Stimulated activated CD8-positive, alpha-beta memory T cell treated with anti-CD3 and anti-CD28 coated beads, Interleukin-7, amount 100 ng/mL, for 48 hours (primary cell): ENCODE measurements at places on chromosomes 6 and 20.

DNA sequence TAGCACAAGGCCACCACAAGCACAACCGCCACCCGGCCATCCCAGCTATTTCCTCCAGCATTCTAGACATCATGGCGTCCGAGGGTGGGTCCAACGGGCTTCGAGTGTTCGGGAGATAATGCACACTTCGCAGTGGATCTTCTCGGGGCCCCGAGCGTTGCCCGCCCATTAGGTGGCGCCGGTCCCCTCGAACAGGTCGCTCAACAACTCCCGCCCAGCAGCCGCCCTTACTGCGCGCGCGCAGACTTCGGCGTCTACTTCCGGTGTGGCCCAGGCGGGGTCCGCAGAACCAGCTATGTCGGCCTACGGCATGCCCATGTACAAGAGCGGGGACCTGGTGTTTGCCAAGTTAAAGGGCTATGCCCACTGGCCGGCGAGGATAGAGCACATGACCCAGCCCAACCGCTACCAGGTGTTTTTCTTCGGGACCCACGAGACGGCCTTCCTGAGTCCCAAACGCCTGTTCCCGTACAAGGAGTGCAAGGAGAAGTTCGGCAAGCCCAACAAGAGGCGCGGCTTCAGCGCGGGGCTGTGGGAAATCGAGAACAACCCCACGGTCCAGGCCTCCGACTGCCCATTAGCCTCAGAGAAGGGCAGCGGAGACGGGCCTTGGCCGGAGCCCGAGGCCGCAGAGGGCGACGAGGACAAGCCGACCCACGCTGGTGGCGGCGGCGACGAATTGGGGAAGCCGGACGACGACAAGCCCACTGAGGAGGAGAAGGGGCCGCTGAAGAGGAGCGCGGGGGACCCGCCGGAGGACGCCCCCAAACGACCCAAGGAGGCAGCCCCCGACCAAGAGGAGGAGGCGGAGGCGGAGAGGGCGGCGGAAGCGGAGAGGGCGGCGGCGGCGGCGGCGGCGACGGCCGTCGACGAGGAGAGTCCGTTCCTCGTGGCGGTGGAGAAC, at the start of gene HDGFL1:
Gene HDGFL1, plus strand, starts transcription at position 286 of the 904 bp plus-strand sequence. Its CDS starts 10 bp downstream, at position 296.
- no peak for DNase-seq

DNA sequence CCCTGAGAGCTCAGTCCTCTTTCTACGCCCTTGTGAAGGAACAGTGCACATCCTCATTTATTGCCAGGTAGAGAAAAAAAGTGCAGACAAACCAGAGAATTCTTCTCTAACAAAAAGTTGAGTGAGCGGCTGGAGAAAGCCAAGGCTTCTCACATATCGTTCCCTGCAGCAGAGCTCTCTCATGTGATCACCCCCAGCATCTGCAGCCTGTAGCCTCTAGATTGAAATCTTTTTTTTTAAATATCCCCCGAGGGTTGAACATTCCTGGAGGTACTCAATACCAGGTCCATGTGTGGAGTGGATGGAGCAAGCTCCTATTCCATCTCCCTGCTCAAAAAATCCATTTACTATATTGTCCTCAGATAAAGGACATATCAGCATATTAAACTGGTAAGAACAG, 22.9 kb upstream of the ZNF133 start:
- no peak for DNase-seq

GRCh38 chr6:134196568-134197193, 121.2 kb downstream of the SGK1 start:
- DNase-seq = no peak

GRCh38 chr6:2871953-2872352, 30.3 kb upstream of the SERPINB1 start:
- no peak for DNase-seq

DNA sequence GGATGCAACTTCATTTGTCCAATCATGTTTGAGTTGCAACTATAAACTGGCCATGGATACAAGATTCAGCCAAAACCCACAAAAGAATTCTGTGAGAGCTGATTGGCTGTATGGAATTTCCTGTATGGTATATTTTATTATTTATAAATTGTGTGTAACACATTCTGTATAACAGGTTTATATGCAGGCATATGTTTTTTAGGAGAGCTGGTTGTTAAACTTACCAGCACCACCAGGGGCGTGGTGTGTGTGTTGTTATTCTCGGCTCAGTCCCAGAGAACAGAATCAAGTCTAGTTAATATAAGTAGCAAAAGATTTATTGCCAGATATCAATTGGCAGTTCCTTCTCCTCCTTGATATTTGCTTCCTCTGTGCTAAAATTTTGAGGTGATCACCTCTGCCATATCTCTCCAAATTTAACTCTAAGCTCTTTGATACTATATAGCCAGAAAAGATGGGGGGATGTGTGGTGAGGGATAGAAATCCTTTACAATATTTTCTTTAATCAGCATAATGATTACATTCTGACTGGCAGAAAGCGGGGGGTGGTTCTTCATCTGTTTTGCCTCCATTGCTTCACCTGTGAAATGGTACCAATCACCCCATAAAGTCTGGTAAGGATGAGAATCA, 22.9 kb downstream of the CNBD2 start:
- no peak for DNase-seq

GRCh38 chr6:147311218-147311617, 107.0 kb downstream of the STXBP5 start:
- no peak for DNase-seq

- DNase-seq = no peak
These were observed 1158.7 kb upstream of the EYS start for GRCh38 chr6:66865771-66866170.

DNA sequence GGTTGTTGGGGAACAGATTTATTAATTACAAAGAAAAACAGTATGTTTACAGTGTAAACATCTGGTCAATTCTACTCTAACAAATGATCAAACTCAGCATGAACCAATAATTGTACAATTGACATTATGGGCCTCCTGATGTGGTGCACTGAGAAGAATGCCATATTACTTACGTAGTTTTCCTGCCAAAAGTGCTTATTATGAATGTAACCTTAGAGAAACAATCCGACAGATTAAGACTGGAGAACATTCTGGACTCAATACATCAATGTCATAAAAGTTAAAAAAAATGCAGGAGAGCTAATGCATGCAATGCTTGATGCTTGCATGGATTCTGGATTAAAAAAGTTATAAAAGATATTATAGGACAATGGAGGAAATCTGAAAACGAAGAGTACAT, 69.0 kb downstream of the LYRM4 start:
- DNase-seq = no peak

- no peak for DNase-seq
These were observed 52.4 kb upstream of the IPCEF1 start for GRCh38 chr6:154408891-154409500.

- DNase-seq = no peak
These were observed 49.2 kb downstream of the KHDRBS2 start for GRCh38 chr6:62236784-62237183.

DNA sequence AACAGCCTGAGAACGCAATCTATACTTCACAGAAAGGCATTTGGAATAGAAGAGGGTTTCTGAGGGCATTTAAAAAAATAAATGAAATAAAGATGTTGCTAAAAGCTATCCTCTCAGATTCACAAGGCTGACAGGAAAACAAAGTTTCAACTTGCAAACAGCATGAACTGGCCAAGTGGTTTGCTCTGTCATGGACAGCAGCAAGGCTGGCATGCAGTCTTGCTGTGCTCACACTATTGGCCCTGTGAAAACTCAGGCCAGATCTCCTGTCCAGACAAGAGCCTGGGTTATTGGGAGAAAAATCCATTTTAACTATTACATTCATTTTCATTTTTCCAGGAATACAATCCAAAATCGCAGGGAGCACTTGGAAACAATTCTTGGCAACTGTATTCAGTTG, 506.2 kb upstream of the SLC35B3 start:
- DNase-seq = no peak

GRCh38 chr6:75498862-75499261, 5.3 kb upstream of the FILIP1 start:
- DNase-seq = no peak

DNA sequence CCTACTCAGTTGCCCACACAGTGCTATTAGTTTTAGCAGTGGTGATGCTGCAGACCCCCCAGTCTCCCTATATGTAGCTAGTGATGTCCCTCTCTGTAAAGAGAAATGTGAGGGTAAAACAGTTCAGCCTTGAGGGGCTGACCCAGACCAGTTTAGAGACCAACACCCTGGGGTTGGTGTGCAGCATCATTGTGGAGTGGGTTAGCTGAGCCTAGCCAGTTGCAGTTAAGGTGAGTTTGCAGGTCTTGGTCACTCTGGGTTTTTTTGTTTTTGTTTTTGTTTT, 401 bp upstream of the B3GALT4 start:
- DNase-seq = no peak

- no peak for DNase-seq
These were observed 241.5 kb downstream of the NFATC2 start for GRCh38 chr20:51301026-51301425.

- no peak for DNase-seq
These were observed 59.6 kb upstream of the QKI start for GRCh38 chr6:163354761-163355425.
